ENCODE measurements at places on chromosomes 5 and 9.

GRCh38 chr5:180380856-180381255 is 27.7 kb upstream of the GFPT2 start:
- DNase-seq, result no peak

DNA sequence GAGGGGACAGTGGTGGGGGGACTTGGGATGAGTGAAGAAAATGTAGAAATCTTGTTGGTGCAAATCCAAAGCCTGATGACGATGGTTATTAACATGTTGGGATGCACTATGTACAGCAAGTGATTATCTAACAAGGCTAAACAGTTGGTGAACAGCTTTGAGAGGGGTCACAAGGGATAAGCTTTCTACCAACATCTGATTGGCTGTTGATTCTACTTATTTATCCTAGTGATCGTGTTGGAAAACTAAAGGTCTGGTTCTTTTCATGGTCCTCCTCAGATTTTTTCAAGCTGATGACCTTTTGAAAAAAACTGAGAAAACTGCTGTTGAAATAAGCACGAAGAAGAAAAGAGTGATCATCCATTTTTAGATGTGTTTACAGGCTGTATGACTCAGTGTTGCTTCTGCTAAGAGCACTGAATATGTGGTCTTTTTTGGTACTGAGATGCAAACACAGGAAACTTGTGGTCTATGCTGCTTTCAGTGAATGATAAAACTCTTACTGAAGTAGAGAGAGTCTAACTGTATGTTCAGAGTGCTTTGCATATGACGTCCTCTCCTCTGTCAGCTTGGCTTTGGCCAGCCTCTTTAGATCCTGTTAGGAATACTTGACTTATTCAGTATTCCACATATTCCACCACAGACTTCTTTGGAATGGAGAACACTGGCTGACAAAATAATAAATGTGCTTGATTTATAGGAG is 174.8 kb downstream of the SLF1 start:
- DNase-seq, result no peak

- no peak for DNase-seq
Measured at GRCh38 chr5:17132444-17133083, 84.9 kb upstream of the BASP1 start.

- DNase-seq, result no peak
Measured at GRCh38 chr9:137323531-137324331, 21.7 kb upstream of the NRARP start.

- no peak for DNase-seq
Measured at GRCh38 chr9:134225186-134225585, 60.8 kb upstream of the RNU6ATAC start.

DNA sequence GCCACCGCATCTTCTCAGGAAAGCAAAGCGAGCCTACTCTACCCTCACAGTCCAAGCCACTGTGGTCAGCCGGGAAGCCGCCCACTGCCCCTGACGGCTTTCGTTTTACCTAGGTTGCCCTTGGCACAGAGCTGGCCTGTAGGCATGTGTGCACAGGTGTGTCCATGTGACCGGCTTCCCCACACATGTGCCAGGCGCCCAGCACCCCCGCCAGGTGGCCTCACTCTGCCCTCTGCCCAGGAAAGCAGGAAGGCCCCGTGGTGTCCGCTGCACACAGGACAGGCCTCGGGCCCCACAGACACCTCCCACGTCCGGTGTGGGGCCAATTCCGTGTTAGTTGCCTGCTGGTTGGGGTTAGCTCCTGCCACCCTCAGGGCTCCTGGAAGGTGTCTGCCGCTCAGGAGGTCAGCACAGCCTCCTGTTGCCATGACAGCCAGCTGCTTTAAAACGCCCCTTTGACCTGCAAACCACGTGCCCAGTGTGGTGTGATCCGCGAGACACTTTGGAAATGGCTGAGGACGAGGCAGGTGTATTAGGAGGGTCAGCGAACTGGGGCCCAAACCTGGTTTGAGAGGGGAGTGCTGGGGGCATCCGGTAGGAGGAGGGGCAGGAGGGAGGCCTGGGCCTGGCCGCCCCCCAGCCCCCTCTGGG is 28.7 kb downstream of the TPPP start:
- DNase-seq, result no peak

DNA sequence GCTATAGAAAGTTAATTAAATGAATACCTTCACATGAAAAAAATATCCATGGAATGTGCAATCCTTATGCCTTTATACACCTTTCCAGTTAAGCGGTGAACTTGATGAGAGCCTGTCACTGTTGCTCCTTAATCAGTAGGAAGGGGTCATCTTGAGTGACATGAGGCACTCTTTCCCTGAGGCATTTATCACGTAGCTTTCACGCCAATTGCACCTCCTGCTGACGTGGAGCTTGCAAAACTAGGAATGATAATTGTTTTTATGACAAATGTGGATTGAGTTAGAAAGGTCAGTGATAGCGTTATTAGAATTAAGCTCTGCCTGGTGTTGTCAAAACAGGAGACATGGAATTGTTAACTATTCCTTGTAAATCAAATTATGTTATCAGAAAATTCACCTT is 79.7 kb downstream of the SLF1 start:
- DNase-seq, result no peak

DNA sequence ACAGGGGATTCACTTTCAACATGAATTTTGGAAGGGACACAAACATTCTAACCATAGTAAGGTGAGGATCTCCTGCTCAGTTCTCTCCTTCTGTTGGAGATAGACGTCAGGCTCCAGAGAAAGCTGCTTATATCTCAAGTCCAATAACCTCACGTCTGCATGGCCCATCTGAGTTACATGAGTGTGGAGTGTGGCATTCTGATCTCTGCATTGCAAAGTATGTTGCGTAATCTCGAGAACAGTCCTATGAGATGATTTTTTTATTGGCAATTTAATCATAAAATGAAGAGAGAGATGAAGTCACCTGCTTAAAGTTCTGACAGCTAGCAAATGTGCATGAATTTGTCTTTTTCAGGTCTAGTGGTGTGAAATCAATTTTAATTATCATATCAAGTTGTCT is 118.8 kb downstream of the SLC12A2 start:
- no peak for DNase-seq

DNA sequence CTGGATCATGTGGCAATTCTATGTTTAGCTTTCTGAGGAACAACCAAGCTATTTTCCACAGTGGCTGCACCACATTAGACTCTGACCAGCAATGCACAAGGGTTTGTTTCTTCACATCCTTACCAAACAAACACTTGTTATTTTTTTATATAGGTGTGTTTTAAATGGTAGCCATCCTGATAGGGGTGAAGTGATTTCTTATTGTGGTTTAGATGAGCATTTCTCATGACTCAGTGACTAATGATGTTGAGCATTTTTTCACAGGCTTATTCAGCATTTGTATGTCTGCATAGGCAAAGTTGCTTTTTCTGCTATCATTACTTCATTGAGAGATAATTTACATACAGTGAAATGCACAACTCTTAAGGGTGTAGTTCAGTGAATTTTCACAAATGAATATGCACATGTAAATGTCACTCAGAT is 36.0 kb downstream of the ANKRD33B start:
- DNase-seq, result no peak

- DNase-seq, result no peak
Measured at GRCh38 chr9:118570066-118570465, 799.2 kb downstream of the BRINP1 start.

DNA sequence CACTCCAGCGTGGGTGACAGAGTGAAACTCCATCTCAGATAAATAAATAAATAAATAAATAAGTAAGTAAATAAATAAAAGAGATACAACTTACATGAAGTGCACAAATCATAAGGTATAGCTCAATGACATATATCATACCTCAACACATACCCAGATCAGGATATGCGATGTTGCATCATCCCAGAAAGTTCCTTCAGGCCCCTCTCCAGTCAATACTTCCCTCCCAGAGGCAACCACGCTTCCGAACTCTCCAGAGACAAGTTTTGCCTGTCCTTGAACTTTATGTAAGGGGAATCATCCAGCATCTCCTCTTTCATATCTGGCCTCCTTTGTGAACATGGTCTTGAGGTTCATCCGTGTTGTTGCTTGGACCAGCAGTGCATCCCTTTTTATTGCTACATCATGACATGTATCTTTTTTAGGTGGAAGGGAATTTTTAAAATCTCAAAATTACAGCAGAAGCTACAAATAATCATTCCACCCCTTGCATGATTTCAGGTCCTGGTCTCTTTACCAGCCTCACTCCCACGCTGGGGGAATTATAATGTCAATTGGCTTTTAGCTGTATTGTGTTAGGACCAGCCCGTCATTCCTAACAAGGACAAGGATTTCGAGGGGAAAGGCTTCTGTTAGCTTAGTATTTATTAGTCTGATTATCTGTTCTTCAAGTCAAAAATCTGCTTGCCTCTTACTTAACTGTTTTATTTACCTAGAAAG is 32.9 kb upstream of the AOPEP start:
- DNase-seq, result no peak

GRCh38 chr5:55276771-55277170 is 30.7 kb downstream of the DHX29 start:
- DNase-seq, result no peak

- DNase-seq, result no peak
Measured at GRCh38 chr9:81427870-81428269, 261.5 kb downstream of the TLE1 start.

DNA sequence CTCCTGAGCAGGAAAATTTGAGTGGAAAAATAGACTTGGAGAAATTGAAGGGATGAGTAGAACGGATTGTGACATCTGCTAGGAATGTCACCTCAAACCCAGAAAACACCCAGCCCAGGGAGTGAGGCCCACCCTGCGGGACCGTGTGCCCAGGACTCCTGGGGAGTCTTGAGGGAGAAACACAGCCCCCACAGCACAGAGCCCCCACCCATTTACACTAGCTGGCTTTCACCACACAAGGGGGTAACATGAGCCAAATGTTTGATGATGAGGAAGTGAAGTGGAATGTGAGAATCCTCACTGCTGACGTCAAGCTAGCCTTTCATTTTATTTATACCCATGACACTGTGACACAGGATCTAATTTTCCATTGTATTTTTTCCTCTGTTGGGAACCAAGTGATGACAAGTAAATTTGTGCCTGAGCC is 42.8 kb upstream of the PDE8B start:
- no peak for DNase-seq

GRCh38 chr9:129175825-129176633 is 2.0 kb downstream of the IER5L start:
- DNase-seq, result peak; percentile 23

GRCh38 chr5:139473105-139473504 is 2.3 kb downstream of the SMIM33 start:
- DNase-seq, result no peak

GRCh38 chr9:130029223-130029973 is 13.6 kb downstream of the FNBP1 start:
- no peak for DNase-seq

GRCh38 chr9:87059772-87060171 is 112.5 kb upstream of the GAS1 start:
- no peak for DNase-seq

DNA sequence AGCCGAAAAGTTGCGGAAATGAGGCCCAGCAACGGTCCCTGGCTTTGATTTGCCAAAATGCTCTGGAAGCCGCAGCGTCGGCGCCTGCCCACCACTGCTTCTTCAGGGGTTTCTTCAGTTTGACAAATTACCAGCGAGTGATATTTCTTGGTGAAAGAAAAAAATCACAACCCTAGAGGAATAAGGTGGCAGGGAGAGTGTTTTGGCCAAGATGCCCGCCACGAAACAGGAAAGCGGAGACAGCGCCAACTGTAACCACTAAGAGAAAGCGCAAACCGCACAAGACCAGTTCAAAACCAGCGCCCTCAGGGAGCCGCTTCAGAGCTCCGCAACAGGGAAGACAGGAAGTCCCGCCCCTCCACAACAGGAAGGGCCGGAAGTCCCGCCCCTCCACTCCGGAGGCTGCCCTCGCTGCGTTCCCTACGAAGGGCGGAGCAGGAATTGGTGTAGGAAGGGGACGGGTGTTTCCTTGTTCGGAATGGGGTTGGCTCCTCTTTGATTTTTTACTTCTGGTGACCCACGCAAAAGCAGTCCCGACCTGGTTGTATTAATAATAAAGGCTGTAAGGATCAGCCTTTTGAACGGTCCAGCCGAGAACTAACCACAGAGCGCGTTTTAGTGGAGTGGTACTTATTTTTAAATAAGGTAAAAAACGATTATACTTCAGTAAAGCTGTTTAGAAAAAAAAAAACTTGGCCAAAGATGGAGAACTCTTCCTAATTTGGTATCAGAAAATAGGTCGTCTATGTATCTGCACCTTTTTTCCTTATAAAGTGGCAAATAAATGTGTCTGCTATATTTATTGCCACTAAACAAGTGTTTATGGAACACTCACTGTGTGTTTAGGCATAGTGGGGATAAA is at the start of gene C5orf34:
Gene C5orf34 (minus strand): TSS at position 333 of the 862 bp plus-strand sequence. CDS start 5,809 bp downstream, outside the sequence.
- peak; percentile 65 for DNase-seq

DNA sequence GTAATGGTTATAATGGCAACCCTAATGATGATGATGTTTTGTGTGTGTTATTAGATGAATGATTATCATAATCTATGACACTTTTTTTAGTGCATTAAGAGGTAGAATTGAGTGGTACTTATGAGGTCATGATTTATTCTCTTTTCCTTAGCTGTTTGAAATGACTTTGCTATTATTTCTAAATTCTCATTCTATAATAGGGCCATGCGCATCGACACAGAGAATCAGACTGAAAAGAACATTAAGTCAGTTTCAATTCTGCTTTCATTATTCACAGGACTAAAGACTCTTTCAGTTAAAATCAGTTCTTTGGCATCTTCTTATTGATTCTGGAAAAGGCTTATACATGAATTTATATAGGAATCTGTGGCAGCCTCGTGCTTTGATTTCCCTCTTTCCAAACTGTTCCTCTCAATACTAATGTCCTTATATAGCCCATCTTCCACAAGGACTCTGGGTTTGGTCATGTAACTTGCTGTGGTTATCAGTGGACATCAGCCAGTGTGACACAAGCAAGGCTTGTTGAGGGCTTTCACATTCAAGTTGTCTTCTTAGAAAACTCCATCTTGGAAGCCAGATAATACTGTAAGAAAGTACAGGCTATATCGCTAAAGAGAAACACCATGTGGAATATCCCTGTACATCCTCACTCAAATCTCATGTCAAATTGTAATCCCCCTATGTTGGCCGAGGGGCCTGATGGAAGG is 140.3 kb upstream of the CHD1 start:
- no peak for DNase-seq
